ENCODE measurements at places on chromosomes 2 and 18.

- DNase-seq: no peak
Observed at GRCh38 chr2:128489526-128490273, 171.0 kb upstream of the HS6ST1 start.

- DNase-seq: peak; percentile 66
Observed at GRCh38 chr2:226215902-226216503, 583.6 kb downstream of the IRS1 start.

DNA sequence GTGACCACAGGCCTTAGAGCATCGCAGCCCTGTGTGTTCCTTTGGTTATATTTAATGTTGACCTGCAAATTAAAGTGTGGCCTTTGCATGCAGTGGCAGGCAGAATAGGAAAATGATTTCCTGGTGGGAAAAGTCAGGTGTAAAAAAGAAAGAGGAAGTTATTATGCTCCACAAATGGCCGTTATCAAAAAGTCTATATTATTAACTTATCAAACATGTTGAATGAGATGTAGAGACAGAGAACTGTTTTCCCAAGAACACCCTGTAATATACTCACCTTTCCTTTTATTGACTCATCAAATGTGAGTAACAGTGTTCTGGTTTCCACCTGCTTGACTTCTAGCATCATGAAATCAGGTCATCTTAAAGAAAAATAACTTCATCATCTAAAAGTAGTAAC, 35.3 kb downstream of the MEIS1 start:
- DNase-seq: no peak

- DNase-seq: no peak
Observed at GRCh38 chr2:88896971-88897370, 205.5 kb downstream of the RPIA start.

- no peak for DNase-seq
Observed at GRCh38 chr2:183123959-183124221, 353 bp upstream of the NUP35 start.

GRCh38 chr2:135909976-135910375, 33.7 kb upstream of the MCM6 start:
- DNase-seq: no peak

GRCh38 chr2:74009577-74009976, 24.9 kb downstream of the TET3 start:
- DNase-seq: no peak

DNA sequence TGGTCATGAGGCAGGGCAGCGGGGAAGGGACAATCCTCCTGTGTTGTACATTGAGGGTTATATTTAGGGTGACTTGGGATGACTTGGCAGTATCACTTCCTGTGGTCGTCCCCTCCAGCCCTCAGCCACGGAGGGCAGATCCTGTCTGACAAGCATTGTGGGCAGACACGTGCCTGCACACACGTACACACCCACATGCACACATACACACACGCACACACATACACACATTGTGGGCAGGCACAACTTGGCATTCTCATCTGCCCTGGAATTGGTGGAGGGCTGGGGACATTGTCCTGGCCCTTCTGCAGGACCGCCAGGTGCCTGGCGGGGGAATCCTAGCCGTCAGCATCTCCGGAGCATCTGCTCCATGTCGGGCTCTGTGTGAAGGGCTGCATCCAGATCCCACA, 47.6 kb downstream of the ODC1 start:
- peak; percentile 73 for DNase-seq

DNA sequence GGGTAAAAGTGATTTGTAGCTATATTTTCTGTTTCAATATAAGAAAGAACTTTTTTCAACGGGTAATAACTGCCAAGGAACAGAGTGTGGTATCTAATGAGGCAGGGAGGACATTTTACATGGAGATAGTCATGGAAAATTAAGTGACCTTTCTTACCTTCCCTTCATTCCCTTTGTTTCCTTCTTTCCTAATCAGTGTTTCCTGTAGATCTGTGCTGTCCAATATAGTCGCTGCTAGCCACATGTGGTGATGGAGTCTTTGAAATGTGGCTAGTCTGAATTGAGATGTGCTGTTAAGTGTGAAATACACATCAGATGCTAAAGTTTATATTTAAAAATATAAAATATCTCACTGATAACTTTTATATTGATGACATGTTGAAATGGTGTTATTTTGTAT, 81.8 kb downstream of the BABAM2 start:
- no peak for DNase-seq

DNA sequence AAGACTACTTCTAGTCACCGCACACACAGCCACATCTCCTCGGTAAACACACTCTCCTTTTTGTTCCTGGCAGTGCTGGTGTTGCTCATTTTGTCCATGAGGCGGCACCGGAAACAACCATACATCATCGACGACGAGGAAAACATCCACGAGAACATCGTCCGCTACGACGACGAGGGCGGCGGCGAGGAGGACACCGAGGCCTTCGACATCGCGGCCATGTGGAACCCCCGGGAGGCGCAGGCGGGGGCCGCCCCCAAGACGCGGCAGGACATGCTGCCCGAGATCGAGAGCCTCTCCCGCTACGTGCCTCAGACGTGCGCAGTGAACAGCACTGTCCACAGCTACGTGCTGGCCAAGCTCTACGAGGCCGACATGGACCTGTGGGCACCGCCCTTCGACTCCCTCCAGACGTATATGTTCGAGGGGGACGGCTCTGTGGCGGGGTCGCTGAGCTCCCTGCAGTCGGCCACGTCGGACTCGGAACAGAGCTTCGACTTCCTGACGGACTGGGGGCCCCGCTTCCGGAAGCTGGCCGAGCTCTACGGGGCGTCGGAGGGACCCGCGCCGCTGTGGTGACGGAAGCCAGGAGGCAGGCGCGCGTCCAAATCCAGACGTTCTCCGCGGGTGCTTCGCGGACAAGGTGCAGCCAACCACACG, 221.0 kb downstream of the CDH20 start:
- peak; percentile 24 for DNase-seq

DNA sequence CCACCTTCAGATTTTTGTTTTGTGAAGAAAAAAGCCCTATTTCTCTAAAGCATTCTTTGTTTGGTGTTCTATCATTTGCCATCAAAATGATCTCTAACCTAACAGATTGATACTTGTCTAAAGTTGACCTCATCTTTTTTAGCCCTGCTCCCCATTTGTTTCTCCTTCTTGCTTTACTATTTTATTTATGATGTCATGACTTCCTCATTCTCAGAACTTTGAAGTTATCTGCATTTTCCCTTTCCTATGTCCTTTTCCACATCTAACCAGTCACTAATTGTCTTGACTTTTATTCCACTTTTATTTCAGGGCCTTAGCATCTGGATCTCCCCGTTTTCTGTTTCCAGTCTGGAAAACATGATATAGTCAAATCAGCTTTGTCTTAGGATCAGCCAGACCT, 8.3 kb downstream of the RAPGEF4 start:
- DNase-seq: no peak

GRCh38 chr2:25078170-25079049, 36.5 kb downstream of the EFR3B start:
- DNase-seq: no peak

DNA sequence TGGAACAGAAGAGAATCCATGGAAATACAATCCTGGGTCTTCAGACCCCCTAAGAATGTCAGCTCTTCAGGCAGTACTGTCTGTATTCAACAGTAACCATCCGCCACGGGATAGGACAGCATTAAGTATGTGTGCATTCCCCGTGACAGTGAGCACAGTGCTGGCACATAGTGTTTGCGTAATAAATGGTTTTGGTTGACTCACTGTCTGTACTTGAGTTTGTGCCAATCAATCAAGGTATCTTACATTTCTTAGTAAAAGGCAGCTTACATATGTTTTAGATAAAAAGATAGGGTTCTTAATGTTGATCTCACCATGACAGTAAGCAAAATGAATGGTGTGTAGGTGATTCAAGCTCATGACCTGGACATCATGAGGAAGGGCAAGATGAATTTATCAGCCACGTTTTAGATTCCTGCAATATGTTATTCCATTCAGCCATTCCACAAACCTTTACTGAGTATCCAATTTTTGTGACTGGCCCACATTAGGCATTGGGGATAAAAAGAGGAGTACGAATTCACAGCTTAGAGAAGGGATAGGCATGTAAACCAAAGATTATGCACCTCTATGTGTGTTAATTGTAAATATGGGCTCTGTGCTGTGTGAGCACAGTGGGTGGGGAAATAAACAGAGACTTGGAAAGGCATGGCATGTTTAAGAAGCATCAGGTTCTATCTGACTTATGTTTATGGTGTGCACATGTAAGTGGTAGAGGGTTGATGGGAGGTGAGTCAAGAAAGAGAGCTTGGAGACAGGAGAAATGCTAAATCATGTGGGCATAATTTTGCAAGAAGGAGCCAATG, 258.8 kb downstream of the SLC8A1 start:
- no peak for DNase-seq

DNA sequence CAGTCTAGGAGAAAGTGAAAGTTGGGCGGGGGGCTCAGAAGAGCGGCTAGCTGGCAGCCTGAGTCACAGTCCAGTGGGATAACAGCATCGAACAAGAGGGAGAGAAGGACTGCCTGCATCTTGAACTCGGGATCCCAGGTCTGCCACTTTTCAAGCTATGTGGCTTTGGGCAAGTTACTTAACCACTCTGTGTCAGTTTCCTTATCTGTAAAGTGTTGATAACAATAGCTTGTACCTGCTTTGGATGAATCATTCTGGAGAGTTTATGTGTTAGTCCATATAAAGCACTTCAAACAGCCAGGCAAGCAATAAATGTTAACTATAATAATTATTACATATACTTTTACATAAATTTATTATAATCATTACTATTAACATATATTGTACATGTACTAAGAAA, 4.6 kb downstream of the DYSF start:
- DNase-seq: no peak

DNA sequence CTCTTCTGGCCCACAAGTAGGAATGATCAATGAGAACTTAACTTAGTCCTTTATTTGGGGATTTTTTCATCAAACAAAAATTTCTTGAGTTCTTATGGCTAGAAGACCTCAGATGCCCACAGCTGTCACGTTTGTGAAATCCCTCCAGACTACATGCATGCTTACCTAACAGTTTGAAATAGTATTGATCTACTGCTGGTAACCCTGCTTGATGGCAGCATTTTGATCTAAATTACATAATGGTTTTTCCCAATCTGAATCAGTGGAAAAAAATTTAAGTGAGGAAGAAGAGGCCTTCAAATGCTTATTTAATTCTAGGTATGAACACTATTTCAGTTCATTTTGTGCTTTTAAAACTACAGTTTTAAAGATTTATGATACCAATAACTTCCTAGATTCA, 13.9 kb downstream of the ERMN start:
- DNase-seq: no peak

DNA sequence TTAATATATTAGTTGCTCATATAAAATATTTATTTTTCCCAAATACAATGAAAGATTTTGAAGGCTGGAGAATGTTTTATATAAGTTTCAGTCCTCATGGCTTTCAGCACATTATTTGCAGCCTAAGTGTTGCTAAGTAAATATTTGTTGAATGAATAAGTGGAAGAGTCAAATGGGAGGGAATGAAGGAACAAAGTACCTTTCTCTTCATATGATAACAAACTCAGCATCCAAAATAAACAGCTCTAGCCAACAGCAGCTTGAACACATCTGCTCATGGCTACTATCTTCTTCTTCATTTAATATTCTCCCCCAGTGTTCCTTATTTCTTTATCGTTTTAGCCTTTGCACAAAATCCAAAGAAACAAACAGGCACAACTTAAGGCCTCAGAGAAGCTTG, 385.2 kb upstream of the PIK3C3 start:
- no peak for DNase-seq

DNA sequence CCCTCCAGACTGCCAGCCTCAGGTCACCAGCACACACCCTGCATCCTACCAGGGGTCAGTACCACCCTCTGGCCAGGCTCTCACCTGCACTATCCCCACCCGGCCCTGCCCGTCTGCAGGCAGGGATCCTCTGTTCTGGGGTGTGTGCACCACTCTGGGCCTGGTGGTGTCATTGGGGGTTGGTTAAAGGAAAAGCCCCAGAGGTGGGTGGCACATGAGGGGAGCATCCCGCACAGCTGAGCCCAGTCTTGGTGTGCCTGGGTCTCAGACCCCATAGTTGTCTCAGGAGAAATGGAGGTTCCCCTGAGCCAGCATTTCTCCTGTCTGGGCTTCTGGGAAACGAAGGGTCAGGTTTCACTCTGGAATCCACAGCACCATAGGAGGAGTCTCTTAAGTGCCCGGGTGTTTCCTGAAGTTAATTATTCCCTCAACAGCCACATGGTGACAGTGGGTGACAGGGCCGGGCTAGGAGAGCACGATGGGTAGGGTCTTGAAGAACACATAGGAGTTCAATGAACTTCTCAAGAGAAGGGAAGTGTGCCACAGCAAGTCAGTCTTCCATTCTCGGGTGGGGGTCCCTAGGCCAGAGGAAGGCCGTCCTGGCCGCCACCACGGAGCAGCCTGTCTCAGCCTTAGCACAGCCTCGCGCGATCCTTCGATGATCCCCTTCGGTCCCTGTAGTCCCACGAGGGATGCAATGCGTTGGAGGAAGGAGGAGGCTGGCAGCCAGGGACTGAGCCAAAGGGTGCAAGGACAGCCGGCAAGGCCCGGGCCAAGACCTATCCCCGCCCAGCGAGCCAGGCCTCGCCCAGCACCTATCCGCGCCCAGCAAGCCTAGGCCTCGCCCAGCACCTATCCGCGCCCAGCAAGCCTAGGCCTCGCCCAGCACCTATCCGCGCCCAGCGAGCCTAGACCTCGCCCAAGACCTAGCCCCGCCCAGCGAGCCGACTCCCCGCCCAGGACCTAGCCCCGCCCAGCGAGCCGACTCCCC, 1.1 kb upstream of the FARP2 start:
- DNase-seq: peak; percentile 68

- no peak for DNase-seq
Observed at GRCh38 chr2:62654423-62654791, 51.1 kb upstream of the EHBP1 start.

DNA sequence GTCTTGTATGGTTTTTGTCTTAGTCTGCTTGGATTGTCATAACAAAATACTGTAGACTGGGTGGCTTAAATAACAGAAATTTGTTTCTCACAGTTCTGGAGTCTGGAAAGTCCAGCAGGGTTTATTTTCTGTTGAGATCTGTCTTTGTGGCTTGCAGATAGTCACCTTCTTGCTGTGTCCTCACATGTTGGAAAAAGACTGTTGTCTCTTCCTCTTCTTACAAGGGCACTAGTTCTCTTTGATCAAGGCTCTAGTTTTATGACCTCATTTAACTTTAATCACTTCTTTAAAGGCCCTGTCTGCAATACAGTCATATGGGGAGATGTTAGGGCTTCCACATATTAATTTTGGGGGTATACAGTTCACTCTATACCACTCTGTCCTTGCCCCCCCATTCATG, 56.5 kb downstream of the NBEAL1 start:
- no peak for DNase-seq

DNA sequence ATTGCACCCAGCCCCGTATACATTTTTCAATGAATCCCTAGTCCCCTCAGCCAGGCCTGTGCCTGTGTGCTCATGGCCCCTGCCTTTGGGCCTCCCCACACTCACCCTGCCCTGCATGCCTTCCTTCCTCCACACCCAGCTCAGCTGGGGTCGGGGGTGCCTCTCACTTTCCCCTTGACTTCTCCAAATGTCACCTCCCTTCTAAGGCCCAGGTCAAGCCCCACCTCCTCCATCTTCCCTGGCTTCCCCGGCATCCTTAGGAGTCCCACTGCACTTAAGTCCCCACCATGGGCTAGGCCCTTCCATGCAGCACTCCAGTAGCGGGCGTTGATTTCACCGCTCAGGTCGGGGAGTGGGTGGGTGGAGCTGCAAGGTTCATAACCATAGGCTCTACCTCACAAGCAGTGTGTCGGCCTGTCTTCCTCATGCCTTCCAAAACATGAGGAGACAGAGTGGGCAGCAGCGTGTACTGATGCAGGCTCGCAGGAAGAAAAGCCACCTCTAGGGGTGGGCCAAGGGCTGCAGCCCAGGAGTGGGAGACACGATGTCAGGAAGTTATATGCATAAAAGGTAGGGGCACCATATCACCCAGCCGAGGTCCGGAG, 47.7 kb downstream of the DNMT3A start:
- DNase-seq: no peak

- peak; percentile 55 for DNase-seq
Observed at GRCh38 chr2:208033701-208034502, 8.6 kb upstream of the PLEKHM3 start.

Measured in stimulated activated naive CD8-positive, alpha-beta T cell treated with anti-CD3 and anti-CD28 coated beads, Interleukin-15, Interleukin-2, amounts not matched to agents 100 U/mL and 50 U/mL, for 24 hours (primary cell).